ENCODE measurements at places on chromosomes 4 and X.

- no peak for DNase-seq
Observed at GRCh38 chr4:136395212-136395722, 1137.0 kb downstream of the PCDH18 start.

GRCh38 chr4:4386296-4386735 lies 586 bp upstream of the NSG1 start:
- no peak for DNase-seq

DNA sequence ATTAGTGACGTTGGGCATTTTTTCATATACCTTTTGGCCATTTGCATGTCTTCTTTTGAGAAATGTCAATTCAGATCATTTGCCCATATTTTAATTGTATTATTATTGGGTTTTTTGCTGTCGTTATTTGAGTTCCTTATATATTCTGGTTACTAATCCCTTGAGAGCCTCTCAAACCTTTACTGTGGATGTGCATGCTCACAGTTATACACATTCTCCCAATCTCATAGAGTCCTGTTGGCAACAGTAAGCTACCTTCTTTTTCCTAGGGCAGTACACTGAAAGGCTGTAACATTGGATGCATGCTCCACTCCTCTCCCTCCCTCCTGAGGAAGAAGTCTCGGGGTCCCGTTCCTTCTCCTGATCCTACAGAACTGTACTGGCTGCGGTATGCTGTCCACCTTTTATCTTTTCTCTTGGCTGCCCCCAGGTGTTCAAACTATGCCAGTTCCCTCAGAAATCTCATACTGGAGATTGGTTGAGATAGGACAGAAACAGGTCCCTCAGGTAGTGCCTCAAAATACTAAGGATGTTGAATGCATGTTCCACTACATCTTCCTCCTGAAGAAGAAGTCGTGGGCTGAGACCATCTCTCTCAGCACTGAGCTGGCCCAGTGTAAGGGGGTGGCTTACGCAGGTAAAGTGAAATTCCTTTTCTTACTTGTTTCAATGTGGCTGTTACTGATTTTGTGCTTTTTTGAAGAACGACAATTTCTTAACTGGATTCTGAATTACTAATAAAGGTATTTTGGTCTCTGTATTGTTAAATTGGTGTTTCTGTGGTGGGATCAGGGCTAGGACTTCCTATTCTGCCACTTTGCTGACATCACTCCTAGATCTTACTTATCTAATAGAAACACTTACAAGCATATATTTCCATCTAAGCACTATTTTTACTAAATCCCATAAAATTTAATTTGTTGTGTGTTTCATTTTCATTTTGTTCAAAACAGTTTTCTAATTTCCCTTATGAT lies 145.4 kb upstream of the HUWE1 start:
- DNase-seq: peak; percentile 4

DNA sequence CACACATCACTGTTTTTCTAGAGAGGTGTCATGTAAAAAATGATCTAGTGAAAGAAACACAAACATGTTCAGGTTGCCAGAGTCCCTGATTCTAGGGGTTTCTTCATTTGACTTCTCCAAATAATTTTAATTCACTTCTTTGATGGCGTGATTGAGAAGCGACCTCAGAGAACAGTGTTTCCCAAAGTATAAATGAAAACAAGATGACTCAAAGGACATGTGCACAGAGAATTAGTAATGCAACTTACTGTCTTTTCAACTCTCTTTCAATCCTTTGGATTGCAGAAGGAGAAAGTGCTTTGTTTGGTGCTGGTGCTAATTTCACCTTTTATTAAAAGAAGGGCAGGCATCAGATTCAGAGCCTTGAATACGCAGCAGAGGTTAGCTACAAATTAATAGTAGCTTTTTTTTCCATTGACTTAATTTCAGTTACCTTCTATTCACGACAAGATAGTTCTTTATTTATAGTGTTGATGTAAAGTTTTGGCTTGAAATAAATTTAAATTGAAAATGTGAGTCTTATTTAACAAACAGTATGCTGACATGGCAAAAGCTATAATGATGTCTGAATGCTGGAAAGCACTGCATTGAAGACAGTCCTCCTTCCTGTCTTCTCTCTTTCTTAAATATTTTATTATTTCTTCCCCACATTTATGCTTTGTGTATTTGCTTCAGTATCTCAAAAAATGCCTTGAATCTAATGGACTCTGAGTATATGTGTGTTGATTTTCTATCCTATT lies 85.1 kb downstream of the SLC10A7 start:
- no peak for DNase-seq

GRCh38 chrX:118116713-118117550 lies at the start of gene KLHL13:
Gene KLHL13, minus strand, starts transcription at chrX:118116810. Its CDS starts 88,337 bp downstream, at chrX:118028473.
- DNase-seq: no peak

- DNase-seq: no peak
Observed at GRCh38 chr4:101419336-101420135, 72.2 kb upstream of the PPP3CA start.

GRCh38 chr4:81723019-81723884 lies 251.5 kb upstream of the RASGEF1B start:
- no peak for DNase-seq

- no peak for DNase-seq
Observed at GRCh38 chrX:123807835-123808416, 51.9 kb upstream of the XIAP start.

GRCh38 chr4:152646221-152646620 lies 33.6 kb downstream of the TMEM154 start:
- no peak for DNase-seq

GRCh38 chr4:8871417-8872401 lies at the start of gene HMX1:
Gene HMX1, minus strand, starts transcription at chr4:8871839. Its CDS starts 225 bp downstream, at chr4:8871614.
- no peak for DNase-seq

DNA sequence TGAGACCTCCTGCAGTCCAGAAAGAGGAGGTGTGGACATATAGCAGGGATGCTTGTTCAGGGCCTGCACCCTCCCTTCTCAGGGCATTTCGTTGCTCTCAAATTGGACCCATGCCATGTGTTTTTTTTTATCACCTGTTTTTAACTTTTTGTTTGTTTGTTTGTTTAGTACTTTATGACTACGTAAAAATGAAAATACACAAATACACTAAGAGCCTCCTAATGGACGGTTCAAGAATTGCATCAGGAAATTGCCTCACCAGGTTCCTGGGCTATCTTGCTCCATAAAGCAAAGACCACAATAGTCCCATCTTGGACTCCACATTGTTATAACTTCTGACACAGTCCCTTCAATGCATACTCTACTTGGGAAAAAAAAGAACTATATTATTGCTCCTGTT lies 1685.9 kb upstream of the TENM3 start:
- no peak for DNase-seq

DNA sequence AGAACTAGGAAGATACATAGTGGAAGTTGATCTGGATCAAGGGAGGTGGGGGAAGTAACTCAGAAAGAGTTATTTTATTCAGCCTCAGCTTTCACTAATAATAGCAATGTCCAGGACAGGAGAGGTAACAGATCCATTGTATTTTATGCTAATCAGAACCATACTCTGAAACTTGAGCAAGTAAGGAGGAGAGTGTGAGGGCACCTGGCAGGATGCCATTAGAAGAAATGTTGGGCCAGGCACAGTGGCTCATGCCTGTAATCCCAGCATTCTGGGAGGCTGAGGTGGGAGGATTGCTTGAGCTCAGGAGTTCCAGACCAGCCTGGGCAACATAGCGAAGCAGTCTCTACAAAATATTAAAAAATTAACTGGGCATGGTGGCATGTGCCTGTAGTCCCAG lies 16.3 kb downstream of the GPR34 start:
- no peak for DNase-seq

GRCh38 chrX:54708404-54708803 lies 89.7 kb downstream of the ITIH6 start:
- DNase-seq: no peak

DNA sequence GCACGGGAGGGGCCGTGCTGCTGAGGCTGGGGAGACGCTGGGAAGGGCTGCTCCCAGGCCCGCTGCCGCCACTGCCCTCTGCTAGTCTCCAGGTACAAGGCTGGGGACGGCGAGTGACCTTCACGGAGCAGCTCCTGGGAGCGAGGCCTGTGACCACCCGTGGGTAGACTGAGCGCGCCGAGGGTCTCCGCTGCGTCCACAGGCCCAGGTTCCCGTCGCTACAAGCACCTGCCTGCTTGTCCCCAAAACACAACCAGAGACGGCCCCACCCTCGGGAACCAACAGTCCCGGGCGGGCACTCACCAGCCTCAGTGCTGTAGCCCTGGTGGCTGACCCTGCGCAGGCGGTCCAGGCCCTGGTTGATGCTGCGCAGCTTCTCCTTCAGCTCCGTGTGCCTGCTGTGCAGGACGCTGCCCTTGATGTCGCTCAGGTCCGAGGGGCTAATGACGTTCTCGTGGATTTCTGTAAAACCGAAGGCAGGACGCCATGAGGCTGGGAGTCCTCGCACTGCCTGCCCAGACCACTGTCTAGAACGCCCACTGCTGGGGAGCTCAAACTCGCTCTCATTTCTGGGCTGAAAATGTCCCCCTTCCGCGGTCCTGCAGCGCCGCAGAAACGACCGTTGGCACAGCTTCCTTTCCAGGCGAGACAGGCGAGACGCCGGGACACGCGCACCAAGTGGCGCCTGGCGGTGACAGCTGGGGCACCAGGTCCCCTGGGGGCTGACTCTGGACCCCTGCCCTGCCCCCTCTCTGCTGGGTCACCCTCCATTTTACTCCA lies 14.3 kb downstream of the LRPAP1 start:
- no peak for DNase-seq

GRCh38 chr4:81509822-81510221 lies 38.1 kb upstream of the RASGEF1B start:
- DNase-seq: no peak

GRCh38 chr4:15513545-15513944 lies 43.9 kb downstream of the CC2D2A start:
- no peak for DNase-seq

DNA sequence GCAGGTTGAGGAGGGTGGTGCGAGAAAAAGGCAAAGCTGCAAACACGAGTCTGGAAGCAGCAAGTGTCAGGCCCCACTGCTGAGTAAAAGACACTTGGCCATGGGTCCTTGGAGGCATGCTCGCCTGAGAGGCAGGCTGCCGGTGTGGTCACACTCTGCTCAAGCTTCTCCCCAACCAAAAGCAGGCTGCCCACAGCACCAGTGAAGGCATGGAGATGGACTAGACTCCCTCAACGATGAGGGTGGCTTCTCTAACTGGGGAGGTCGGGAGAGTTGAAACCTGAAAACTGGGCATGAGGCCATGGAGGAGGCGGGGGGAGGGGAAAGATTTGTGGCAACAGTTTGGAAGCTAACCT lies 86.5 kb downstream of the ATG4A start:
- DNase-seq: no peak

DNA sequence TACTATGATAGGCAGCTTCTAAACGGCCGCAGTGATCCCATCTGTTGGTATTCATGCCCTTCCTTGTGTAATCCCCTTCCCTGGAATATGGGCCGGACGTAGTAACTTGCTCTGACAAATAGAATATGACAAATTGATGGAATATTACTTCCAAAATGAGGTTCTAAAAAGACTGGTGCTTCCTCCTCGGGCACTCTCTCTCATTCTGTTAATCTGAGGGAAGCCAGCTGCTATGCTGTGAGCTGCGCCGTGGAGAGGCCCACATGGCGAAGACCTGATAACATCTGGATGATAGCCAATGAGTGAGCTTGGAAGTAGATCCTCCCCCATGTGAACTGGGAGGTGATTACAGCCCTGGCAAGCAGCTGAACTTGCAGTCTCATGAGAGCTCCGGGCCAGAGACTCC lies 27.2 kb upstream of the SLC25A4 start:
- DNase-seq: no peak

DNA sequence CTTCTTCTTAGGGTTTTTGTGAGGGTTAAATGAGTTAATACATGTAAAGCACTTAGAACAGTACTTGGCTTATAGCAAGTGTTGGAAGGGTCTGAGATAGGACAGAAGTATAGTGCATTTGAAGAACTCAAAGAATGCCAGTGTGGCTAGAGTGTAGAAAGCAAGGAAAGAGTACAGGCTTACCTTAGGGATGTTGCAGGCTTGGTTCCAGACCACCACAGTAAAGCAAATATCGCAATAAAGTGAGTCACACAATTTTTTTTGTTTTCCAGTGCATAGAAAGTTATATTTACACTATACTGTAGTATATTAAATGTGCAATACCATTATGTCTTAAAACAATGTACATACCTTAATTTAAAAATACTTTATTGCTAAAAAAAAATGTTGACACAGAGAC lies 41.3 kb downstream of the KIF4A start:
- no peak for DNase-seq

- DNase-seq: no peak
Observed at GRCh38 chrX:16797841-16798240, 11.6 kb downstream of the TXLNG start.

DNA sequence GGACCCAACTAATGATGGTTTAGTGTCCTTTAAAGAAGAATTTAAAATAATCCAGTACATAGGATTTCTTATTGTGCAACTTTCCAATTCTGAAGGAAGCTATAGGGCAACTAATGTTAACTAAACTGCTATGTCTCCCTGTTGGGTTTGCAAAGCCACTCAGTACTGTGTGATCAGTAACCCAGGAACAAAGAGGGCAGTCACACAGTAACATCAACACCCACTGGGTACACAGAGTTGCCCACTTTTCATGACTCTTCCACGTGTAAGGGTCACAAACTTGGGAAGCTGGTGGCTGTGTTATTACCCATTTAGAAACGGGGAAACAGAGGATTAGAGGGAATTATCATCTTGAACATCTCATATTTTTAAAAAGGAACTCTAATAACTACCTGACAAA lies 555.0 kb upstream of the DIPK2B start:
- no peak for DNase-seq

GRCh38 chr4:153781280-153781679 lies 7.6 kb downstream of the SFRP2 start:
- DNase-seq: no peak

GRCh38 chr4:81635739-81636138 lies 164.0 kb upstream of the RASGEF1B start:
- DNase-seq: no peak

DNA sequence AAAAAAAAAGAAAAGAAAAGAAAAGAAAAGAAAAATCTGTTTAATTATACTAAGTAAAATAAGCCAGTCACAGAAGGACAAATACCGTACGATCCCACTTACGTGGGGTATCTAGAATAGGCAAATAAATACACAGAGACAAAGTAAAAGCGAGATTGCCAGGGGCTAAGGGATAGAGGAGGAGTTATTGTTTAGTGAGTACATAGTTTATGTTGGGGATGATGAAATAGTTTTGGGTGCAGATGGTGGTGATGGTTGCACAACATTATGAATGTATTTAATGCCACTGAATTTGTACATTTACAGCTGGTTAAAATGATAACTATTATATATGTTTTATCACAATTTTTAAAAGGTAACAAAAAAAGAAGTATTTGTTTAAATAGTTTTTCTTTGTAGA lies 7.1 kb downstream of the CA5B start:
- DNase-seq: no peak
